Activated CD8-positive, alpha-beta memory T cell treated with anti-CD3 and anti-CD28 coated beads for 1 hour (primary cell): ENCODE measurements at places on chromosomes 4 and X.

DNA sequence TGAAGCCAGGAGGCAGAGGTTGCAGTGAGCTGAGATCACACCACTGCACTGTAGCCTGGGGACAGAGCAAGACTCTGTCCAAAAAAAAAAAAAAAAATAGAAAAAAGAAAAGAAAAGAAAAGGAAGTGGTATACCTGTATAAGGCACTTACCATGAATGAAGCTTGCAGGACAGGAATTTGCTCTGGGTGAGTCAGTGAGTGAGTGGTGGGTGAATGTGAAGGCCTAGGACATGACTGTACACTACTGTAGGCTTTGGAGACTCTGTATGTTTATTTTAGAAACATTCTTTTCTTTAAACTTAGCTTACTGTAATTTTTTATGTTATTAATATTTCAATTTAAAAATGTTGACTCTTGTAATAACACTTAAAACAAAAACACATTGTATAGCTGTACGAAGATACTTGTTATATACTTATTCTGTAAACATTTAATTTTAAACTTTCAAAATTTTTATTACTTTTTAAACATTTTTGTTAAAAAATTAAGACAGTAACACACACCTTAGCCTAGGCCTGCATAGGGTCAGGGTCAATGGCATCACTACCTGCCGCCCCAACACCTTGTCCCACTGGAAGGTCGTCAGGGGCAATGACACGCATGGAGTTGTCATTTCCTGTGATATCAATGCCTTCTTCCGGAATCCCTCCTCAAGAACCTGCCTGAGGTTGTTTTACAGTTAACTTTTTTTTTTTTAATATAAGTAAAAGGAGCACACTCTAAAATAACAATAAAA, 78.7 kb downstream of the CLNK start:
- no peak for DNase-seq

DNA sequence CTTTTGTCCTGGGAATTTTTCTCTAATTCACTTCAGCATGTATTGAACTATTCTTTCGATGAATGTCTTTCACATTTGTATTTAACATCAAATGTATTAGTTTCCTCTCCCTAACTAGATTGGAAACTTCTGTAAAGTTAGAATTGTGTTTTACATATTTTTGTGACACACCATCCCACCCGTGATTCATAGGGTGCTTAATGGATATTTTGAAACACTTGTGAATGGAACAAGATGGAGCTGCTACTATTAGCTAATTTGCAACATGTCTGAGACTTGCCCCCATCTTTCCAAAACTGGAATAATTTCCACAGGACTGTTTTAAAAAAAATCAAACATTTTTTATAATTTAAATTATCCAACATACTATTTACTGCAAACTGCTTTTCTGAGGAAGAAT, 30.2 kb upstream of the GNPDA2 start:
- no peak for DNase-seq

DNA sequence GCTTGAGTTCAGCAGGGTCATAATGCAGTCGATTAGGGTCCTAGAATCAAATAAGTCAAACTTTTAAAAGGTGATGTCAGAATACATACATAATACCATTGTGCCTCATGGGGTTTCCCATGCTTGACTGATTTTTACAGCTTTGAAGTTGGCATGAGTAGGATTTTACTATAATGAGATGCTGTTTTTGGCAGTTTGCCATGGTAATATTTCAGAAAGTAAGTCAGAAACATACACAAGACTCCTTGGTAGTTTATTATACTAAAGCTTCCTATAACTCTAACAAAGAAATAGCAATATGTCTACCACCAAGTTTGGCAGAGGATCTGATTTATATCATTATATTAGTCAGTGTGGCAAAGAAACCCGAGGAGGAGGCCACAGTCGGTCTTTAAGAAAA, 45.2 kb downstream of the PHKA2 start:
- no peak for DNase-seq

GRCh38 chrX:112341598-112341997, 259.0 kb upstream of the TRPC5 start:
- DNase-seq = no peak

GRCh38 chr4:168491563-168491962, 5.3 kb upstream of the PALLD start:
- DNase-seq = no peak

- no peak for DNase-seq
Measured at GRCh38 chr4:123345137-123345934, 51.3 kb upstream of the SPRY1 start.

DNA sequence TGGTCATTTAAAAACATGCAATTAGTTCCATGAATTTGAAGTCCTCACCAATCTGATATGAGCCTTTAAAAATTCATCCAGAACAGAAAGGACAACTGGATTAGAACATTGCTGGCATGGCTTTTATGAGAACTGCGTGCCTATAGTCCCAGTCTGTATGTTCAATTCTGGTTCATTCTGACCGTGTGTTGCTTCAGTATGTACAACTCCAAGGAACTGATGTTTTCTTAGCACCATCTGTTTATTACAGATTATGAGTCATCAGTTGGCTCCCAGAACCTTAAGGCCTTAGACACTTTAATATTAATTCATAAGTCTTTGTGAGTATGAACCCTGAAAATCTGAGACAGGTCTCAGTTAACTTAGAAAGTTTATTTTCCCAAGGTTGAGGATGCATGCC, 115.0 kb downstream of the CEP44 start:
- DNase-seq = no peak

GRCh38 chrX:68868902-68869800, 40.3 kb downstream of the EFNB1 start:
- DNase-seq = no peak
